Lower leg skin (tissue), 4 donors: ENCODE measurements at places on chromosomes 4 and X.

DNA sequence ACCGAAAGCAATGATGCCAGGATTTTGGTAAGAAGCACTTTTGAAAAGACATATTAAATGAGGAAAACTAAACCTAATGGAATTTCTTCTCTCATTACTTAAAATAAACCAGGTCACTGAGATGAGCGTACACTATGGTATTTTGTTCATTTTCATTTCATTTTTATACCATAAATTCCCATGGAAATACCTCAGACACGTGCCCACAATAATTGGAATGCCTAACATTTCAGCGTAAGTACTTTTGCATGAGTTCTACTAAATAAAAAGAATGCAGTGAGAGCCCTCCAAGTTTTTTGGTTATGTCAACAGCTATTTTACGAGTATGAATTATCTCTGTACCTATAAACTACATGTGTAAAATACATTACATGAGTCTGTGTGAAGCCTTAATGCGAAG lies 3.2 kb downstream of the CAMK2D start:
- no peak for DNase-seq

DNA sequence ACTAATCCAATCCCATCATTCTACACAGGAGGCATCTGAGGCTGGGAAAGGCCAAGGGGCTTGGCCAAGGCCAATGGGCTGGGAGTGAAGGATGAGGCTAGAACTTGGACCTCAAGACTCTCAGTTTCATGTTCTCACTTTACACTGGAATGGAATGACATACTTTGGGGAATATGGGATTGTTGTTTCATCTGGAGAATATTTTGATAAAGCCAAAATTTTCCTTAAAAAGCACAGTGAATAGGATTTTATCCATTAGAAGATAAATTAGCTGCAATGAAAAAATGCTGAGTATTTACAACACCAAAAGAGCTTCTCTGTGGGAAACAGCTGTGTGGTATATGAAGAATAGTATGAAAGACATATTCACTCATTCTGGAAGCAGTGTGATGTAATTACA lies 29.3 kb downstream of the SMIM20 start:
- no peak for DNase-seq

DNA sequence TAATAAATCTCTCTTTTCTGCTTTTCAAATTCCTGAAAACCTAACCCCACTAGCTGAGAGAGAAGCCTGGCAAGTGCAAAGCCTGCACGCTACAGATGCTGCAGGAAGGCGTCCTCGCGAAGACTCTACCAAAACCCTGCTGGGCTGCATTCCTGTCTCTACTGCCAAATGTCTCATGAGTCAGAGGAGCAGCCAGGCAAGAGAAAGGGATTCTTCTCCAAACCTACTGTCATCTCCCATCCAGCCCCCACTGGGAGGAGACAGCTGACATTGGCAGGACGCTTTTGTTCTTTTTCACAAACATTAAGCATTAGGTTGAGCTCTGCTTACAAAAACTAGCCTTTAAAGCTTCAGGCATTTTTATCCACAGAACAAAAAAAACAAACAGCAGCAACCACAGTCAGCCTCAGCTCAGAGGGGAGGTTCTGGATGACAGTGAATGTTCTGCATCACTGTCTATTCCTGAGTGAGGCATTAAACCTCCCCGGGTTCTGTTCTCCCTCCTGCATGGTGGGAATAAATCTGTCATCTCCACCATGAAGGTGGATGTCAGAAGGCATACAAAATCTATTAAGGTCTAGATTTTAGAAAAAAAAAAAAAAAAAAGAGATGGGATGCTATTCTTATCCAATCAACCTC lies 18.0 kb downstream of the CRMP1 start:
- DNase-seq, result peak; percentile 34

DNA sequence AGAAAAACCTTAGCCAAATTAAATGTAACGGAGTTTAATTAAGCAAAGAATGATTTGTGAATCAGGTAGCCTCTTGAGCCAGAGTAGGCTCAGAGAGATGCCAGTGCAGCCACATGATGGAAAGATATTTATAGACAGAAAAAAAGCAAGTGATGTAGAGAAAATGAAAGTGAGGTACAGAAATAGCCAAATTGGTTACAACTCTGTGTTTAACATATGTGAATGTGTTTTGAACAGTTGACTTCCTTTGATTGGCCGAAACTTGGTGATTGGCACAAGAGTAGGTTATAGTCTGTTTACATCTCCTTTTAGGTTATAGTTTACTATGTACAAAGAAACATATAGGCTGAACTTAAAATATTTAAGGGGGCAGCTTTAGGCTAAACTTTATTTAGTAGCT lies 459.9 kb upstream of the BOD1L1 start:
- no peak for DNase-seq

- DNase-seq, result no peak
Measured at GRCh38 chr4:140869446-140869845, 113.3 kb upstream of the TBC1D9 start.

DNA sequence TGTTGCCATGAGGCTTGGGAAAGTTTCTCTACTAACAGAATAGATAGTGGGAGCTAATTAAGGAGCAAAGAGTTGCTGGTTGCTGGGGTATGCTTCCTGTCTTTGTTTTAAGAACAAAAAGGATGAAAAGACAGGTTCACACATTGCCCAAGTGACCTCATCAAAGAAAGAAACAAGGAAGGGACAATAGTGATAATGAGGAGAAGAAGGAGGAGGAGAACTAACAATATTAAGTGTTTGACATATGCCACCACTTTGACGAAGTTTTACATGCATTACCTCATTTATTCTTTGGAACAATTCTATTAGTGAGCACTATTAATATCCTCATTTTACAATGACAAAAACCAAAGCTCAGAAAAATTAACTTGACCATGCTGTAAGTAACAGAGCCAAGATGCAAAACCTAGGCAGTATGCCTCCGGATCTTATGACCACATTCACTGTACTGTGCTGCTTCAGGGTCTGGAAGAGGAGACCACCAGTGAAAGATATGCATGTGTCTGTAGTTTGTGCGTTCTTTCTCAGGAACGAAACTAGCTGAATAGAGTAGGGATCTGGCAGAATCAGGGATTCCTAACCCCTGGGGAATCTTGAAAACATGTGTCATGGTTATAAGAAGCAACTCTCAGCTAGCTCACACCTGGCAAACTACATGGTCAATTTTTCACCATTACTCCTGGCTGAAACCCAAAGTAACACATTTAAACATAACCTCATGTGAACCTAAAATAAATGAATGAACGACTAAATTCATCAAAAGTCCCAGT lies 83.8 kb downstream of the MOSPD2 start:
- DNase-seq, result no peak

GRCh38 chr4:106424426-106424825 lies 55.8 kb upstream of the GIMD1 start:
- no peak for DNase-seq

DNA sequence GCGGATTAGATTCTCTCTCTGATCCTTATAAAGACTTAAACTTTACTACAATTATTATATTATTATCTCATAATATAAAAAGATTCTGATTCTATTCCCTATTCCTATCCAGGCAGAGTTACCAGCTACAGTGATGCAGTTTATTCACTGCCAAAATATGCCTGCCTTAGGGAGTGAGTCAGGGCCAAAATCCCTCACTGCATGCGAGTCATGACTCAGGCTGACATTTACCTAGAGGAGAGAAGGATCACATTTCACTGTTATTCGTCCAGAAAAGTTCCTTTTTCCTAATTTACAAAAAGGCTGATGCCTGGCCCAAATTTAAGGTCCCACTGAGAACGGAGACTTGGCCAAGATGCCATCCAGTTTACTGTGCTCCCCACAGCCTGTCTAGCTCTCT lies 168.5 kb upstream of the LDB2 start:
- DNase-seq, result peak; percentile 22

DNA sequence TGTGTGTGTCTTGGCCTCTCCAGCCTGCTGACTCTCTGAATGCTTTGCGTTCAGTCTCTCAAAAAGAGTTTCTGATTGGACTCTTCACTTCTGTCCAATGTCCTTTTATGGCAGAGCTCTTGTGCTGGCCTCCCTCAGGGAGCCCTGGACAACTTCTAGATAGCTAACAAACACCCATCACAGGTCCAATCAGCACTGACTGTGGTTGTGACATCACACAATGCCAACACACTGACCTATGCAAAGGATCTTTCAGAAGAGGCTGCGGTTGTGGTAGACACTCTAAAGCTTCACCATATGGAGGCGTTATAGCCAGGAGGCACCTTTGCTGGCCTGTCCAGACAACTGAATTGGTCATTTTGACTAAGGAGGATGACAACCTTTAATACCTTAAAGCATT lies 53.8 kb upstream of the LSM6 start:
- DNase-seq, result no peak

DNA sequence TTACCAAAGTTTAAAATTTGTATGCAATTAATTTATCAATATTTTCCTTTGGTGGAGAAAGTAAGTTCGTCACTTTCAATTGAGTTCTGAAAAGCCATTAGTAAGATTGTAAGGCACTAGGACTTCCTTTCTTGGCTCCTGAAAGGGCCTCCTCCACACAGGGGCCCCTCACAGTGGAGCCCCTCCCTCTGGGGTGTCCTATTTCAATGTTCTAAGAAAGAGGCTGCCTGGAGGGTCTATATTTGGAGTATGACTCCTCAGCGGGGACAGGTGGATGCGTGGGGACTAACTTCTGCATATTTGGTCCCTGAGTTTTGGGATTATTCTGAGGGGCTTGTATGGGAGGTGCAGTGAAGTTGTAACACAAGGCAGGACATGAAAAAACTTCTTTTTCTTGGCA lies 1.6 kb upstream of the ARMCX4 start:
- no peak for DNase-seq

DNA sequence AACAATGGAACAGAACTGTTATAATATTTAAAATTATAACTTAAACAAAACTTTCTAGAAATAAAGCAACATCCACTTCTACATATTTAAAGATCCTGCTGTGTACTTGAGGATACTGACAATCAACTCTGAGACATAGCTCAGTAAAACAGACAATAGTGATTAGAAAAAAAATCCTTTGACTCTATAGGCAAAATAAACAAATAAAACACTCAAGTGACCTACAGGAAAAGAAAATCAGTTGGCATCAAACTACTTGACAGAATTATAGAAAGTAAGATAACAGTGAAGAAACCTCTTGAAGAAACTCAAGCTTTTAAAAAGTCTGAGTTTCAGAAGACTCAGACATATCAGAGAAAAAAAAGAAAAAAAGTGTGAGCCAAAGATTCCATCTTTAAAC lies 55.9 kb upstream of the THOC2 start:
- DNase-seq, result no peak

DNA sequence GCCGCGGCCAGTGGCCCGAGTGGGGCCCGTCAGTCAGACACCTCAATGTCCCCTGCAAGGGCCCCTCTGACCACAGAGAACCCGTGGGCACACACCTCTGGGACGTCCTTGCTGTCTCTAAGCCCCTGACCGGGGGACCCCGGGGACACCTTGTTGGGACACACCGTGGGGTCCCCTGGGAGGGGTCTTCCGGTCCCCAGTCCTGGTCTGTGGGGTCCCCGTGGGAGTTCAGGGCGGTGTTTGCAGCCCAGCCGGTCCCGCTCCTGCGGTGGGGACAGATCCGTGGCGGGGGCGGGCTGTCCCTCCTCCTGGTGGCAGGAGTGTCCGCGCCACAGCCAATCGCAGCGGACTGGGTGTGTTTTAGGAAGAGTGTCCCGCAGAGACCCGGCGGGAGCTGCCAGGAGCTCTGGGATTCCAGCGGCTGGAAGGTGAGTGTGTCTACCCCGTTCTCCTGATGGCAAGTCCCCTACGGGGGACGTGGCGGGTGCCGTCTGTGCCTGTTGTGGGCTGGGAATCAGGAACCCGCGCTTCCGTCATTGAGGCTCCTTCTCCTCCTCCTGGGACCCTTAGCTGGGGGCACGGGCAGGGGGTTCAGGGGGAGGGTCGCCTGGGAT lies 5.1 kb upstream of the PLCXD1 start:
- peak; percentile 76 for DNase-seq
